Astrocyte of the hippocampus (primary cell): ENCODE measurements at places on chromosomes 7 and 10.

DNA sequence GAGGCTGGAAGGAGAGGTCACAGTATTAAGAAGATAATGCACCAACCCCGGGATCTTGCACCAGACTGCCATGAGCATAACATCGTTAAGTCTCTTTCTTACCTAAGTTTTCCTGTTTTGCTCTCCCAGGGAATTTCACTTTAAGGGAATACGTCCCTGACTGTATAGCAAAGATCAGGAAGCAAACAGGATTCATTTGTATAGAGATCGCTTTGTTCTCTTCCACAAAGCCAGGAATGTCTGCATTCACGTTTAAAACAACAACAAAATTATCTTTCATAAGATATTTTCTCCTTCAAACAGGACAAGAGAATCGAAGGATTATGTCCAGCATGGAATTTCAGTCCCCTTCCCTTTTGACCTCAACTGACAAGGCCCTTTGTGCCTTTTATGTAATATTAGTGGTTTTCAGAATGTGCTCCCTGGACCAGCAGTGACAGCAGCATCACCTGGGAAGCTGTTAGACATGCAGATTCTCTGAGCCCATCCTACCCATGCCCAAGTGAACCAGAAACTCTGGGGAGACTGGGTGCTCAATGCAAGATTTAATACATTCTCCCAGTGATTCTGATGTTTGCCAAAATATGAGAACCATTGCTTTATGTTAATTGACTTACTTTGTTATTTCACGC is 286.3 kb downstream of the FGFR2 start:
- DNase-seq: no peak

DNA sequence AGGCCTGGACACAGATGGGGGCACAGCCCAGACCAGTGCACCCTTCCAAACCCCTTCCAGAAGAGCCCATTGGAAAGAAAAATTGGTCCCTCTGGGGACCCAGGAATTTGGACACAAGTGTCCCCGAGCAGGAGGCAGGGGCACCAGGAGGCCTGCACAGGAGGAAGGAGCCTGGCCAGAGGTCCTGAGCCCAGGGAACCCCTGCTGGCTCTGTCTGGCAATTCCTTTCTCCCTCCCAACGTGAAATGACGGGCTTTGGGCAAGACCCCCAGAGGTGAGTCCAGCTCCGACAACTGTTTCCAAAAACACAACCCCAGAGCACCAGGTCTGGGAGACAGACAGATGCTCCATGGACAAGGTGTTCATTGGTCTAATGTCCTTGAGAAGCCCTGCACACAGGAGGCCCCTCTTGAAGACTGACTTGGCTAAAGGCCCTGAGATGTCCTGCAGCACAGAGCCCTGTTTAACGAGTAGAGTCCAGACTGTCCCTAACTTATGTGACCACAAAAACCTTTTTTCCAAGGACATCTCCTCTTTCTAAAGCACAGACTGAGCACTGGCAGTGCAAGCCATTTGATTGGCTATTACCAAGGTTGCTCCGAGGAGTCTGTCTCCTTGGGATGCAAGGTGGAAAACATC is 150.7 kb downstream of the OAT start:
- no peak for DNase-seq

DNA sequence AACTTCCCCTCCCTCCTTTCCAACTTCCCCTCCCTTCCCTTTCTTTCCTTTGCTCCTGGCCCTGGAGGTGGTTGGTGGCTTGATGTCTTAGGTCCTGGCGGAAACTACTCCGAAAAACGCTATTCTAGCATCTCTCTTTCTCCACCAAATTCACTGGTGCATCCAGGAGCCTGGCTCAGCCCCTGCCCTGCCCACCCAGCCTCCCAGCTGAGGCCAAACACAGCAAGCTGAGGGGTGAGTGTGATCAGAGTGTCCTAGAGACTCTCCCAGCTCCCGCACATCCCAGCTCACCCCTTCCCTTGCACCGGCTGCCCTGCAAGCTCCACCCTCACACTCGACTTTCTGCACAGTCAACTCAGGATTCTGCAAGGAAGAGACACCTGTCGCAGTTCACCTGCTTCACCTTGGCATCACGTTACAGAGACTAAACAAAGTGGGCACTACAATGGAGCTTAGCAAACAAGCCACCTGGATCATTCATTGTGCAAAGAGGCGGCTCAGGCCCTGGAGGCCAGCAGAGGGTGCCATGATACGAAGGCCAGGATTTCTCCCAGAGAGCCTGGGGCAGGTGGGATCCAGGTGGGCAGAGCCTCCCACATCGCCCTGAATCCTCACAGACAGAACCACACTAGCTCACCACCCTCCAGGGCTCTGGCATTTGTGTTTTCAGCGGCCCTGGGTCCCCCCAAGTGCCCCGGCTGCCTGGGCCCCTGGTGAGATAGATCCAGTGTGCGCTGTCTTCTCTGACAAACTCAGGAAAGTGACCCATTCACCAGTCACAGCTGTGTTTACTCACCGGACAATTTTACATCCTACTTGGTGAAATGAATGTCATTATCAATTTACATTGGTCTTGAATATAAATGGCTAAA is 169.6 kb downstream of the TCERG1L start:
- no peak for DNase-seq

DNA sequence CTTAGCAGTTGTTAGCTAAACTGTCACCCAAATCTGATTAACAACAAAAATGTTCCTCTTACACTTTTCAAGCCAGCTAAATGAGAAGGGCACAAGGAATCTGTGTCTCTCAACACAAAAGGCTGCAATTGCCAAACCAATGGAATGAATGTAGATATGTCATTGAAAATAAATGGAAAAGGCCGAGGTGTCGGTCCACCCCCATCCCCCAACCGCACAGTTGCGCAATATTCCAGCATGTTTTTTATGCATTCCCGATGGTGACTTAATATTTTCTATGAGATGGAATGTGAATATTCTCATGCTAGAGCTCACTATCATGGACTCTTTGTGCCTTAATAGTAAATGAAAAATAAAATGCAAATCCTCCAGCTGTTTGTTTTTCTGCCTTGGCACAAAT is 181.6 kb upstream of the LRGUK start:
- no peak for DNase-seq

DNA sequence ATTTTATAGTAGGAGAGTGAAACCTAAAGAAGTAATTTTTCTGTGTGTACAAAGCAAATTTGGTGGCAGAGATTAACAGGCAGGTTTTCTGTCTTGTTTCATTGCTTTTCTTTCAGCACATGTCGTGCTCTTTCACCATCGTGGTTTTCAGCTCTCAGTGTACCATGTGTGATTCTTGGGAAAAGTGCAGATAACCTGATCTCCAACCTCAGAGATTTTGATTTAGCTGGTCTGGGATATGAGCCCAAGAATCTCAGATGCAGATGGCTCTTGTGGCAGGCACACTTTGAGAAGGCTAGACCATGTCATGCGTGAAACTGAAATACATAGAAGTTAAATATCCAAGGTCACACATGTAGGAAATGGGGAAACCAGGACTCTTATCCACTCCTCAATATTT is 317.4 kb downstream of the EXOC4 start:
- DNase-seq: no peak

GRCh38 chr7:117479225-117480054 is at the start of gene CFTR:
CFTR (plus strand) TSS chr7:117480025; CDS start chr7:117480095, 70 bp downstream.
- peak; percentile 20 for DNase-seq

GRCh38 chr7:29296421-29296820 is 101.8 kb downstream of the CHN2 start:
- no peak for DNase-seq
